NCI-H446 treated with DMSO at 0.1 percent for 48 hours (cell line): ENCODE measurements at places on chromosomes 7 and 10.

GRCh38 chr7:77538281-77539212, 1.5 kb downstream of the PTPN12 start:
- DNase-seq: no peak

GRCh38 chr10:130109796-130110245, 809 bp downstream of the C10orf143 start:
- DNase-seq: peak; percentile 25

DNA sequence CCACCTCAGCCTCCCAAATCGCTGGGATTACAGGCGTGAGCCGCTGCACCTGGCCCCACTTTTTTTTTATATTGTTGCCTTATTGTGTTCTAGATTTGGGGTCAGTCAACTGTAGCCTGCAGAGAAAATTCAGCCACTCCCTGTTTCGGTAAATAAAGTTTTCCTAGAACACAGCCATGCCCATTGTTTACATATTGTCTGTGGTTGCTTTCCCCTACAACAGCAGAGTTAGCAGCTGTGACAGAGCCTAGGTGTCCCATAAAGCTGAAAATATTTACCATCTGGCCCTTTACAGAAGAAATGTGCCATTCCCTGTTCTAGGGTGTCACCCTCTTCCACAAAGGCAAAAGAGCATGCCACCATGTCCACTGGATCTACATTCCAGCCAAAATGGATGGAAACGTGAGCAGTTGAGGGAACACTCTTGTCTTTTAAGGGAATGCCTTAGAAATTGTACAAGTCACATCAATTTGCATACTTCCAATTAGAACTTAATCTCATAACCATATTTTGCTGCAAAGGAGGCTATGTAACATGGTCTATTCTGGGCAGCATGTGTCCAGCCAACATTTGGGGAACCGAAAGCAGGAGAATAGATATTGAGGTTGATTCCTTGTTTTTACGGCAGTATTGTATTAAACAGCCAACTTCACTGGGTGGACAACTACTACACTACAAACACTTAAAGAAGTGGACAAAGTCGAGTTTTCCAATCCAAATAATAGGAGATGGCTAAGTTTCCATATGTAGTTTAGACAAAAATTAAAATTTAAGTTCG, 11.0 kb upstream of the BLVRA start:
- no peak for DNase-seq

DNA sequence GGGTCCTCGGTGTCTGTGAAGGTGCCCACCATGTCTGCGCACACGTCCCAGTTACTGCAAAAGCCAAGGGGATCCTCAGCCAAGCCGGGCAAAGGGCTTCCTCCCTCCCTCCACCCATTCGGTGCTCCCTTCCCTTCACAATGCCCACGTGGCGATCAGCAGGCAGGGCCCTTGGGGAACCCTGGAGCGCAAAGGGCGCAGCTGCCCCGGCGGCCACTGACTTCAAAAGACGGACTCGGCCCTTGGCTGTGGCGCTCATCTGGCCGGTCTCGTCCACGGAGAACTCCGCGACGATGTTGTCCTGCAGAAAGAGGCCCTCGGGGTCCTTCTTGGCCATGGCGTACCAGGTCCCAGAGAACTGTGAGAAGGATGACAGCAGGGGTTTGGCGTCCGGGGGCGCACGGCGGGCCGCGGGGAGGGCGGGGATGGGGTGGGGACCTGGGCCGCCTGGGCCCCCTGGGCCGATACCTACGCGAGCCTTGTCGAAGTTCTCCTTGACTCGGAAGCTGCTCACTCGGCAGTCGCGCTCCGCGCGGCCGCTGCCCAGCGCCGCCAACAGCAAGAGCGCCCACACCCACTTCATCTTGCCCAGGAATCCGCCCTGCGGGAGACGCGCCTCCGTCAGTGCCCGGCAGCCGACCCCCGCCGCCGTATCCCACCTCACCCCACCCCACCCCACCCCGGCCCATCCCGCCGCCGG, 439 bp downstream of the RBP4 start:
- no peak for DNase-seq

- no peak for DNase-seq
Measured at GRCh38 chr10:11586170-11586569, 25.3 kb downstream of the USP6NL start.

DNA sequence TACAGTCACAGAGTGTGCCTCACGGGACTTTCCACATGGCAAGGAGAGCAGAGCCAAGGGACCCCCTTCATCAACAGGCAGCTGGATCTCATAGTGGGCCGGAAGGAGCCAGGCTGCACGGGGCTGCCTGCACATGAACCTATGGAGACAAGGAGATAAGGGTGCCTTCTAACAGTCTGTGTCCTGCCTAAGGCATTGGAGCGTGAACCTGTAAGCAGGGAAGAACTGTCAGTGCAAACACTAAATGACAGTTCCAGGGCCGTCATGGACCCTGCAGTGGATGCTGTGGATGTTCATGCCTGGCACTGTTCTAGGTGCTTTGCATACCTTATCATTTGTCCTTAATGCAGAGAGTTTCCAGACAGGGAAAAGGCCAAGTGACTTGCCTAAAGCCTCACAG, 85.9 kb downstream of the WIPF3 start:
- DNase-seq: no peak

DNA sequence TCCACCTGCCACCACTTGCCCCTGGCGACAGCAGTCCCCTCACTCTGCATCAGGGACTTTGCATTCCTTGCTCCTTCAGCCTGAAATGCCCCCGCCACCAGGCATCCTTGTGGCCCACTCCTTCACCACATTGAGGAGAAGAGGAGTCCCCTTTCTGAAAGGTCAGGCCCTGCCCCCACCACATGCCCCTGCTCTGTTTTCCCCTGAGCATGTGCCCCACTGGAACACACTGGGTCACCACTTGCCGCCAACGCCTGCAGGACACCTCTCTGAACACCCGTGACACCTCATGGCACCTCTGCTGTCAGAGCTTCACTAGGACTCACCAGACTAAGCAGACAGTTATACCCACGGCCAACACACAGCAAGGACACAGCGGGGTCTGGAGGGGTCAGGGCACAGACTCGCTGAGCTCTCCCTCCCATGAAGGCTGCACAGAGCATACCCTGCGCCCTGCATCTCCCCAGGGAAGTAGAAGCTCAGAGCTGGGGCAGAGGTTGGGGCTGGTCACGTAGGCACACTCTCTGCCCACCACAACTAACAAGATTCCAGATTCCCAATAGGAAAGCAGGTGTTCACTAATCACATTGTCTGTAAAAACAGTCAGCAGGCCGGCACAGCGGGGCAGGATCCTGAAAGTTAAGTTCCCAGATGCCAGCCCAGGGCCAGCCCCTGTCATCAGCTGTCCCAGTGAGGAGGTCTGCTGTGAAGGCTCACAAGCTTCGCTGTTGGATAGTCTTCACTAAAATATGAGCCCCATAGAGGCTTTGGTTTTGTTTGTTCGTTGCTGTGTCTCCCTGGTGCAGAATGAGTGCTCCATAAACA, 5.8 kb upstream of the AOC1 start:
- DNase-seq: no peak

- DNase-seq: no peak
Measured at GRCh38 chr7:134449680-134450079, 9.2 kb downstream of the AKR1B1 start.

DNA sequence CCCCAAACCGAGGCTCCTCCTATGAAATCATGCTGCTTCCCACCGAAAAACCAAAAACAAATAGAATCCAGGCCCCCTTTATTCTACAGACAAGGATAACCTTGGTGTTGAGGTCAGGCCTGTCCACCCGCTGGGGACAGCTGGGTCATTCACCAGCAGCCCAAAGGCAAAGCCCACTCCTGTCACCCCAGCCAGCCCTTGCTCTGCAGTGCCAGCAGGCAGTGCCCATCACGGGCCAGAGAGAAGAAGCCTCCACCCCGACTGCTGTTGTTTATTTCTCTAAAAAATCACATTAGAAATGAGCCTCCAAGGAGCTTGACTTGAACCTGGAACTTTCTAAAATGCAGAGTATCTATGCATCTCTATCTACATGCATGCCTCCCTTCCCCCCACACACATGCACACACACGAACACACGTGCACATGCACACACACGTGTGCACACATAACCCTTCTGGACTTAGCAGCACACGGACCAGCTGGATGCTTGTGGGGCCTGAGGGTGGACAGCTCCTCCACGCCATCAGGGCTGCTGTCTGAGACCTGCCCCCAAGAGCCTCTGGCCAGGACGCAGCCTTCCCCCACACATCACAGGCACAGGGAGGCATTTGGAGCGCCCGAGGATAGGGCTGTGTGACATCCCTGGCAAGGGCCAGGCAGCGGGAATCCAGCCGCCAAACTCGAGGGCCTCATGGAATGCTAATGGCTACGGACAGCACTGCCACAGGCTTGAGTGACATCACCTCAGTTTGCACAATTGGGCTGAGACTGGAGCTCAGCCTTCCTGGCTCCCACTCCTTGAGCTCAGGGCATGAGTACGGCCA, 22.8 kb downstream of the PRKAG2 start:
- DNase-seq: no peak

- no peak for DNase-seq
Measured at GRCh38 chr10:117968354-117969182, 78.2 kb downstream of the RAB11FIP2 start.

- DNase-seq: no peak
Measured at GRCh38 chr7:94658826-94659225, 2.9 kb upstream of the SGCE start.

DNA sequence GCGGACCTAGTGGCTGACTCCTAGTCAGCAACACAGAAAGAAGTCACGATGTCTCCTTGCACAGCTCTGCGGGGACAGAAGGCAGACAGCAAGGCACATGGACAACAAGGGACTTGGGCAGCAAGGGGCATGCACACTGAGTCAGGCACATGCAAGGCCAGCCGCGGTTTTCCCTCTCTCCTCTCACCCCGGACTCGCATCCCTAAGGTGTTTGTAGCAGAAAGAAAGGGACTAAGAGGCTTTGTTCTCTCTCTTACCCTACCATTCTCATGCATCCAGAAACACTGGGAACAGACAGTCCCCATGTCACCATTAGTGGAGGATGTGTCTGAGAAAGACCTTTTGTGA, 193.3 kb upstream of the PHF14 start:
- no peak for DNase-seq

DNA sequence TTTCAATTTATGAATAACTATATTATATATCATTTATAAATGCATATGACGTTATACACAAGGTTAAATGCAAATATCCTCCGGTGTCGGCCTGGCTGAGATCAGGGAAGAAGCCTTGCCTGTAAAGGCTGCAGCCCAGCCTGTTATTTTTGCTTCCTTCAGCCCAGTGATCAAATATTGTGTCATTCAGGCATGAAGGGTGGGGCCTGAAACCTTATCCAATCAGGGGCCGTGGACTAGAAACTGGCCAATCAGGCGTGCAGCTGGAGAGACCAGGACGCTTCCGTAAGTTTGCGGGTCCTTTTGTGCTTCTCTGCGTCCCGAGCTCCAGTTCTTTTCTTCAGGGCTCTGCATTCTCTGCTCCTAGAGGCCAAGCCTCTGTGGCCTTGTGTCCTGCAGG, at the start of gene ZNF722:
Gene ZNF722, plus strand, starts transcription at position 301 of the 400 bp plus-strand sequence. CDS start 113 bp downstream, outside the sequence.
- DNase-seq: no peak

- DNase-seq: no peak
Measured at GRCh38 chr10:33704214-33704830, 369.9 kb upstream of the NRP1 start.
